ENCODE measurements at places on chromosomes 3 and 15. TPM values are rescaled to one million over a fixed set of nuclear protein-coding genes. Genes with fewer than 3 reads are reported as not detected.

DNA sequence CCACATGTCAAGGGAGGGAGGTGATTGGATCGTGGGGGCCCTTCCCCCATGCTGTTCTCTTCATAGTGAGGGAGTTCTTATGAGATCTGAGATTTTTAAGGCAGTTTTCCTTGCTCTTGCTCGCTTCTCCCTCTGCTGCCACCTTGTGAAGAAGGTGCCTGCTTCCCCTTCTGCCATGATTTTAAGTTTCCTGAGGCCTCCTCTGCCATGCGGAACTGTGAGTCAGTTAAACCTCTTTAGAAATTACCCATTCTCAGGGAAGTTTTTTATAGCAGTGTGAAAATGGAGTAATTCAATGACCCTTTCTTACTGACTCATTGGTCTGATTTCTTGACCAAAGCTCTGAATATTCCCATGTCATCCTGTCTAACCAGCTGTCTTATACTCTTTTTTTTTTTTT is 484.4 kb upstream of the TPRG1 start:
- H3K27ac ChIP-seq: no peak overlapping the region
- H3K36me3 ChIP-seq: no peaks in the 10 kb centered on the region
- no peak for DNase-seq
- no peaks in the 10 kb centered on the region for H3K27me3 ChIP-seq

DNA sequence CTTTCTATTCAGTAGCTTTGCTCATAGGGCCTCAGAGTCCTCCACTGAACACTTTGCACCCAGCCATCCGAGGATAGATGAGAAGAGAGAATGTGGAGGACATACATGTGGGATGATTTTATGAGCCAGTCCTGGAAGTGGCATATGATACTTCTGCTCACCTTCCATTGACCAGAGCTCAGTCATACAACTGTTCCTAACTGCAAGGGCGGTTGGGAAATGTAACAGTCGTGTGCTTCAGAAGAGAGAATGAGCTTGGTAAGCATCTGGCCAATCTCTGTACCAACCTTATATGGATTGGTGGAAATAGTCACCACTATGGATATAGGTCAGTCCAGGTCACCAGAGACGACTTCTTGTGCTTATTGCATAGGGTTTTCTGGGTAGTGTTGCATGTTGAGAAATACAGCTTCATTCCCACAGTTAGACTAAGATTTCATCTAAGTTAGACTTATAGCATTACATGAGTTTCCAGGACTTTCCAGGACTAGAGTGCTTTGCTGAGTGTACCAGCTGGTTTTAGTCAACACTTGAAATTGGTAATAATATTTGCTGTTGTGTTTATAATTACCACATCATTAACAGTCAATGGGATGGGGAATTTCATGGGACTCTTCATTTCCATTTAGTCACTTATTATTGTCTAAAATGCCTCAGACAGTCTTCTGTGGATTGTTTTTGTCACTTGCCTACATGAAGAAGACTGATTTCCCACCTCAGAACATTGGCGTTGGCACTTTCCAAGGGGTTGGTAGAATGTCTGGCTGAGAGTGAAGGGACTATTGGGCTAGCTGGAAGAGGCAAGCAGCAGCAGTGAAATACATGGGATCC is 214.5 kb upstream of the ROPN1 start:
- DNase-seq: no peak
- H3K27me3 ChIP-seq: peaks cover 23% of the 10 kb centered on the region
- no peaks in the 10 kb centered on the region for H3K4me1 ChIP-seq

- H3K36me3 ChIP-seq: no peaks in the 10 kb centered on the region
- H3K27ac ChIP-seq: no peak overlapping the region
- peaks cover 15% of the 10 kb centered on the region for H3K4me1 ChIP-seq
These were observed 72.1 kb upstream of the OXTR start for GRCh38 chr3:8841472-8841871.

GRCh38 chr3:162367429-162368260 is 871.0 kb downstream of the OTOL1 start:
- no peak for DNase-seq
- no peaks in the 10 kb centered on the region for H3K36me3 ChIP-seq
- H3K27me3 ChIP-seq: no peaks in the 10 kb centered on the region
- no peak overlapping the region for H3K4me3 ChIP-seq
- no peaks in the 10 kb centered on the region for H3K4me1 ChIP-seq
- H3K27ac ChIP-seq: no peak overlapping the region

GRCh38 chr3:25246913-25247312 is 181.2 kb upstream of the RARB start:
- H3K4me1 ChIP-seq: no peaks in the 10 kb centered on the region
- no peaks in the 10 kb centered on the region for H3K27me3 ChIP-seq
- H3K27ac ChIP-seq: no peak overlapping the region
- DNase-seq: no peak
- no peak overlapping the region for H3K4me3 ChIP-seq
- H3K36me3 ChIP-seq: no peaks in the 10 kb centered on the region

DNA sequence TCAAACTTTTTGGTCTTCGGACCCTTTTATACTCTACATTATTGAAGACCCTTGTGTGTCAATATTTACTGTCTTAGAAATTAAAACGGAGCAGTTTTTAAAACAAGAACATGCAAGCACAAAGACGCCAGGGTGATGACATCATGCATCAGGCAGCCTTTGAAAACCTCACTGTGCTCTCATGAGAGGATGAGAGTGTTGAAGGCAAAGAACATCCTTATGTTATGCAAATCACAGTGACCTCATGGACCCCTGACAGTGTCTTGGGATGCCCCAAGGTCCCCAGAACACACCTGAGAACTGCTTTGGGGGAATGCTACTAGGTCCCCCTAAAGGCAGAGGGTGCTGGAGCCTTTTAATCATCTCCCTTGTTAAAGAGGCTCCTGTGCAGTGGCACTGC is 51.6 kb downstream of the CHDH start:
- no peak for DNase-seq
- no peaks in the 10 kb centered on the region for H3K36me3 ChIP-seq
- no peaks in the 10 kb centered on the region for H3K27me3 ChIP-seq
- H3K4me3 ChIP-seq: no peak overlapping the region

DNA sequence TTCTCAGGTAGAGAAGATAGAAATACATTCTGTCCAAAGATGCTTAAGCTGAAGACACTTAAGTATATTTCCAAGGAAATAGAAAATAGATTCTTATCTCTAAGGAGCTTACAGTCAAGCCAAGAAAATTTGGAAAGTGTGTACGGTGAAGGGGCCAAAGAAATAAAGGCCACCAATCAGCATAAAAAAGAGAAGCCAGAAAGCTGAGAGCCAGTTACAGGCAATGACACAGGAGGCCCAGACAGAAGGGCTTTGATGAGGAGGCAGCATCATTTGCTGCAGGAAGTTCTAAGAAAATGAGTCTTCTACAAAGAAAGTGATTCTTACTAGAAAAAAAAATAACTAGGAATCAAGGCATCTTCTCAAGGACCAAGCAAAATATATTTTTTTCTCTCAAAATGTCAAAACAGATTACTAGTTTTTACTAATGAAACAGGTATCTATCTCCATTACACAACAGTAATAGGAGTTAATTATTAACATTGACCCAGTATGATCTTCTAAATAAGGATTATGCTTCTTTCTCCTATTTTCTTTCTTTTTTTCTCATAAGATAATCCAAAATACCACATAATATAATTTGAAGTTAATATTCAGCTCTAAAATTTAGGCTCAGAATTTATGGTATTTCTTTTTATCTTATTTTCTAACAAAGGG is 82.1 kb upstream of the PHLDB2 start:
- peaks cover 8% of the 10 kb centered on the region for H3K4me1 ChIP-seq
- H3K4me3 ChIP-seq: no peak overlapping the region
- no peaks in the 10 kb centered on the region for H3K36me3 ChIP-seq
- no peak for DNase-seq
- H3K27ac ChIP-seq: no peak overlapping the region

DNA sequence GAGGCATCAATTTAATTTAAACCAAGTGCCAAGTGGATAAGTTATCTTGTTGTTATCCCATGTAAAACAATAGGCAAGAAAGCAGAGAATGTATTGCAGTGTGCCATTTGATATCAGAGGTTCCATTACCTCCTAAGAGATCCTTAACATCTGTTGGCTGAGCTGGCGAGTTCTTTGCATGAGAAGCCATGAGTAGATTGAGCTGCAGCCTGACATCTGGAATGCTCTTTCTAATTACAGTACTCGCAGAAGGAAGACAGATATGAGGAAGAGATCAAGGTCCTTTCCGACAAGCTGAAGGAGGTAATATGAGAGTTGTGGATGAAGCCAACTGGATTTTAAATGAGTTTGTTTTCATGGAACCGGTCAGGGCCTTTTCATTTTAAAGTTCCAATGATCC is 19.4 kb downstream of the TPM1 start:
- DNase-seq: no peak
- H3K27ac ChIP-seq: no peak overlapping the region
- peaks cover 51% of the 10 kb centered on the region for H3K36me3 ChIP-seq
- no peaks in the 10 kb centered on the region for H3K4me1 ChIP-seq
- no peaks in the 10 kb centered on the region for H3K27me3 ChIP-seq

DNA sequence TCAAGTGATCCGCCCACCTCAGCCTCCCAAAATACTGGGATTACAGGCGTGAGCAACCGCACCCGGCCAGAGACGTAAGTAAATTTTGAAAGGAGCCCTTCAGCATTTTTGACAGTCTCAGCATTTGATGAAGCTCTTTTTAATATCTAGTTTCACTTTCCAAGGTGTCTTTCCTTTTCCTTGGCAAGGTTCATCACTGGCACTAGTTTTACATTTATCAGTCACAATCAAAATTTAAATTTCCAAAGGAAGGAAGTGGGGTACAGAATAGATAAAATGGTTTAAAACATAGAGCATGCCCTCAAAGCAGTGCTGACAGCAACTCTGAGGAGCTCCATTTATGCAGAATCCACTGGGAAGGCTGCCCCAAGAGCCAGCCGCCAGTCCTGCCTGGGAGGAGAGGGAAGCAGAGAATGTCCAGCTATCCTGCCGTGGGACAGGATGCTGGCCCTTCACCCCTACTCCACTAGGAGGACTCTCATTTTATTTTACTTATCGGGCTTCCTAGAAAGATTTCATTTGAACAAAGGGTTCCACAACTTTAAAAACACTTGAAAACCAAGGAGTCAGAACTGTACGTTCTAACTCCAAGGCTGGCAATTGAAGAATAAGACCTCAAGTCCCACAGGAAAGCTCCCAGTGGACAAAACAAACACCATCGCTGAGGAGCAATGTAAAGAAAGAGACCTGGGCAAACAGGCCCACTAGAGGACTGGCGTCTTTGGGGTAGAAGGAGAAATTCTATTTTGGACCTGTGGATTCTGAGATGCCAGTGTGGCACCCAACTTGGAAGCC is 9.9 kb downstream of the SFMBT1 start:
- DNase-seq: no peak
- no peaks in the 10 kb centered on the region for H3K27me3 ChIP-seq
- no peaks in the 10 kb centered on the region for H3K36me3 ChIP-seq
- H3K4me3 ChIP-seq: no peak overlapping the region

DNA sequence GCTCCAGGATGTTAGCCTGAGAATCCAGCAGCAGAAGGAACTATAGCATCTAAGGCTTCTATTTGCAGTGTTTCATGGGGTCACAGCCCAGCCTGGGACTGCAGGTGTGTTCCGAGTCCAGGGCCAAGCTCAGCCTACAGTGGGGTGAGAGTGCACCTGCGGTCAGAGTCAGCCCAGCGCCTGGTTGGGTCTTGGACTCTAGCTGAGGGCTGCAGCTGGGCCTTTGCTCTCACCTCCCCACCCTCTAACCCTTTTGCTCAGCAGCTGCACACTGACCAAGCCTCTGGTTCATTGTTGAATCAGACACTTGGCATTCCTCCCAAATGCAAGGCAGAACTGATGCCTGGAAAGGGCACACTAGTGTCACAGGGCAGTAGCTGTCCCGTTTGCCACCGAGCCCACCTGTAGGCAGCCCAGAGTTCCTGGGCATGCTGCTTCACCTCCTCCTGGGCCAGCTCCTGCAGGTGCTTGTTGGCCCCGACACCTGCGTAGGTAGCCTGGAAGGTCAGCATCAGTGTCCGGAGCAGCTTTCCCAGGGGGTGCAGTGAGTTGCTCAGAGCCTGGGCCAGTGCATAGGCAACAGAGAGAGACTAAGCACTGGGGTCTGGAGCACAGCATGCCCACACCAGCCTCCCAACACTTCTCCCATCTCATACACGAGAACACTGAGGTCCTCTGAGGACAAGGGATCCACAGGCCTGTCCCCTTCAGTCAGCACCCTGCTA is 17.5 kb downstream of the ALS2CL start:
- H3K27me3 ChIP-seq: no peaks in the 10 kb centered on the region
- no peak for DNase-seq
- H3K4me3 ChIP-seq: no peak overlapping the region
- no peaks in the 10 kb centered on the region for H3K4me1 ChIP-seq
- no peak overlapping the region for H3K27ac ChIP-seq

DNA sequence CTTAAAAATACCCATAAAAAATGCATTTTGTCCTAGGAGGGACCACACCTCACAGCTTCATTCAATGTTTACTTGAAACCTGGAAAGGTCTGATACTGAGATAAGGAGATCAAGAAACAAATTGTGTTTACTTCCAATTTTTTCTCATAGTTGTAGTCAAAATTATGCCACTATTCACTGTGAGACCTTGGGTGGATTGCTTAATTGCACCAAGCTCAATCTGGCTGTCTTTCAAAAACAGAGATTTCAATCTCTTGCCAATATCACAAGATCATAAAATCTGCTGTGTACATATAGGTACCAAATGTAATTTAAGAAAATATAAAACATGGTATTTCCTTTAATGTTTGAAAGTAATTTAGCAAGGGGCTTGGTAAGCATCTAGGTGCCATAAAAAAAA is 186.4 kb upstream of the THBS1 start:
- H3K4me1 ChIP-seq: peaks cover 36% of the 10 kb centered on the region
- no peak overlapping the region for H3K4me3 ChIP-seq
- no peaks in the 10 kb centered on the region for H3K36me3 ChIP-seq
- no peaks in the 10 kb centered on the region for H3K27me3 ChIP-seq
- DNase-seq: no peak
- H3K27ac ChIP-seq: no peak overlapping the region

GRCh38 chr3:196677931-196678330 is 34.1 kb downstream of the CEP19 start:
- no peaks in the 10 kb centered on the region for H3K36me3 ChIP-seq
- H3K27me3 ChIP-seq: peaks cover 8% of the 10 kb centered on the region
- no peak overlapping the region for H3K4me3 ChIP-seq
- no peaks in the 10 kb centered on the region for H3K4me1 ChIP-seq
- no peak overlapping the region for H3K27ac ChIP-seq

GRCh38 chr3:78606756-78607155 is 1161.0 kb downstream of the ROBO1 start:
- DNase-seq: no peak
- H3K4me3 ChIP-seq: no peak overlapping the region
- no peaks in the 10 kb centered on the region for H3K27me3 ChIP-seq
- peaks cover 3% of the 10 kb centered on the region for H3K4me1 ChIP-seq
- H3K27ac ChIP-seq: no peak overlapping the region

- H3K4me3 ChIP-seq: no peak overlapping the region
- peaks cover 18% of the 10 kb centered on the region for H3K4me1 ChIP-seq
- no peaks in the 10 kb centered on the region for H3K27me3 ChIP-seq
- peaks cover 11% of the 10 kb centered on the region for H3K36me3 ChIP-seq
These were observed 3.0 kb downstream of the DUT start for GRCh38 chr15:48334260-48334659.

SLC2A2 gene
- not detected for polyA plus RNA-seq

CCRL2 gene
- 0.09 TPM for polyA plus RNA-seq

SLC28A1 gene
- polyA plus RNA-seq: not detected

NDUFB5 gene
- polyA plus RNA-seq: 70.6 TPM

PTH1R gene
- polyA plus RNA-seq: not detected

GP9 gene
- not detected for polyA plus RNA-seq

ACTR8 gene
- 21.7 TPM for polyA plus RNA-seq

LAMB2 gene
- polyA plus RNA-seq: 127 TPM
